Right atrium auricular region (tissue), 2 donors: ENCODE measurements at places on chromosomes 1 and 21. TPM values are rescaled to one million over a fixed set of nuclear protein-coding genes. Genes with fewer than 3 reads are reported as not detected.

Gene PHLDA3
- total RNA-seq: 31.9 TPM

DNA sequence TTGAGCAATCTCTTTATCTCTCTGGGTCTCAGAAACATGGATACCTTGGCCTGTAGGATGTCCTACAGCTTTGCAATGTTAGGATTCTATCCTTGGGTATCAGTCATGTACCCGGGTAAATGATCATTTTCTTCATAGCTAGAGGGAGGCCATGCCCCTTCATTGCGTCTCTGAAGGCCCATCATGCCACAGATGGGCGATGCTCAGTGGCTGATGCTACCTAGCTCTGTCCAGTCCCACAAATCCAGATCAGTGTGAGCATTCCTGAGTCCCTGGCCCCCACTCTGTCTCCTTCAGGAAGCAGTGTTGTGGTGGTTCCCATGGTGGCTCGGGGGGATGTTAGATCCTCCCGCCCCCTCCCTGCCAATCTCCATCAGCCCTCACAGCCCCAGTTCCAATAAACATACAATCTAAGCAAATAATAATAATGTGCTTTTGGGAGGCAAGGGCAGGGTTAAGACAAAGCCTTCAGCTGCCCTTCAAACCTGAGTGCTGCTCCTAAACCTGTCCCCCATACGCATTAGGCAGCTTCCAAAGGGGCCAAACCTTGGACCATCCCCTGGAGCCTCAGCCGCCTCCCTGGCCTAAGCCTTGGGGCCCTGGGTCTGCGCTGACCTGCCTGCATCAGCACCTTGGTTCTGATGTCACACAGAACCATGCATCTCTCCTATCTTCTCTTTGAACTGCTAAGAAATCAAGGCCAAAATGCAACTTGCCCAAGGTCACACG, 681 bp upstream of the GPR61 start:
- H3K27ac ChIP-seq: no peak overlapping the region
- H3K4me1 ChIP-seq: peaks cover 33% of the 10 kb centered on the region
- no peak for DNase-seq
- H3K4me3 ChIP-seq: no peak overlapping the region
- H3K27me3 ChIP-seq: no peaks in the 10 kb centered on the region

Gene HTR6
- total RNA-seq: not detected

GRCh38 chr1:201267481-201268229, 15.7 kb upstream of the PKP1 start:
- DNase-seq: no peak
- no peak overlapping the region for H3K27ac ChIP-seq

DNA sequence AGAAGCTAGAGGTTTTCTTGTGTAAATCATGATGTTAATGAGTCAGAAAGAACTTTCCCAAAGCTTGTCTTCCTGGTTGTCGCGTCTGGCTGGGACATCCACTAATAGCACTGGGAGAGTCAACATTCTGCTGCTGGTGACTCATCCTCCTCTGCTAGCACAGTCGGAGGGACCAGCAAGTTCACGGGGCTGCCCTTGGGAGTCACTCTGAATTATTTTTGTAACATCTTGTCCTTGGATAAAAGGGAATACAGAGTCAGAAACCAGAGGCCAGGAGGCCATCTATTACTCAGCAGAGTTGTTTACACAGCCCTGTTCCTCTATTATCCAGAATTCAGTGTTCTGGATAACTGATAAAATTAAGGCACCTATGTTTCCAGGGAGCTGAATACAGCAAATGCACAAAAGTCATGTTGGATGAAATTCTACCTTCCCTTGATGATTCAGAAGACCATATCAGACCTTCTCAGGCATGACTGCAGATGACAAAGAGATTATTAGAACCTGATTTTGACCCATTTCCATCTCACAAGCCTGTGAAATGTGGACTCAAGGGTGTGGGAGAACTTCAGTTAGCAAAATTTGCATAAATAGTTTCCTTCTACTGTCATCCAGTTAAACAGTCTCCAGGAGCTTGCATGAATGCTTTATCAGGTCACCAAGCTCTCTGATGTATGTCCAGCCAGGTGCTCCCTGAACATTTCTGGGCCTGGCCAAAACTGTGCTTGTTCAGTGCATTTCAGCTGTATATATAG, 68.1 kb downstream of the JAK1 start:
- H3K36me3 ChIP-seq: no peaks in the 10 kb centered on the region
- H3K4me3 ChIP-seq: no peak overlapping the region
- no peaks in the 10 kb centered on the region for H3K27me3 ChIP-seq
- DNase-seq: peak; percentile 97
- peak overlapping the region; percentile 88 for H3K27ac ChIP-seq
- peaks cover 62% of the 10 kb centered on the region for H3K4me1 ChIP-seq

Gene FCGR3A
- 2.9 TPM for total RNA-seq

DNA sequence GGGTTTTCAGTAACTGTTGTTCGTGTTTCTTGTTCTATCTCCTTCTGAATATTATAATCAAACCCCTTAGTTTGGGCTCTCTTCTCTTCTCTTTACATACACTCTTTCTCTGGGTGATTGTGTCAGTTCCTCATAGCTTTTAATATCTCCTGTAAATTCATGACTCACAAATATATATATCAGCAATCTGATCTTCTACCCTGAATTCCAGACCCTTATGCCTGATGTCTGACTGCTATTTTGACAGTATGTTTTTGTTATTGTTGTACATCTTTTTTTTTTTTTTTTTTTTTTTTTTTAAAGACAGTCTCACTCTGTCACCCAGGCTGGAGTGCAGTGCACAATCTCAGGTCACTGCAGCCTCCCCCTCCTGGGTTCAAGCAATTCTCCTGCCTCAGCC, 70.8 kb upstream of the MPC2 start:
- H3K4me1 ChIP-seq: no peaks in the 10 kb centered on the region
- no peaks in the 10 kb centered on the region for H3K27me3 ChIP-seq
- no peak overlapping the region for H3K27ac ChIP-seq
- DNase-seq: no peak
- H3K4me3 ChIP-seq: no peak overlapping the region

Gene CD1C
- total RNA-seq: 0.44 TPM

DNA sequence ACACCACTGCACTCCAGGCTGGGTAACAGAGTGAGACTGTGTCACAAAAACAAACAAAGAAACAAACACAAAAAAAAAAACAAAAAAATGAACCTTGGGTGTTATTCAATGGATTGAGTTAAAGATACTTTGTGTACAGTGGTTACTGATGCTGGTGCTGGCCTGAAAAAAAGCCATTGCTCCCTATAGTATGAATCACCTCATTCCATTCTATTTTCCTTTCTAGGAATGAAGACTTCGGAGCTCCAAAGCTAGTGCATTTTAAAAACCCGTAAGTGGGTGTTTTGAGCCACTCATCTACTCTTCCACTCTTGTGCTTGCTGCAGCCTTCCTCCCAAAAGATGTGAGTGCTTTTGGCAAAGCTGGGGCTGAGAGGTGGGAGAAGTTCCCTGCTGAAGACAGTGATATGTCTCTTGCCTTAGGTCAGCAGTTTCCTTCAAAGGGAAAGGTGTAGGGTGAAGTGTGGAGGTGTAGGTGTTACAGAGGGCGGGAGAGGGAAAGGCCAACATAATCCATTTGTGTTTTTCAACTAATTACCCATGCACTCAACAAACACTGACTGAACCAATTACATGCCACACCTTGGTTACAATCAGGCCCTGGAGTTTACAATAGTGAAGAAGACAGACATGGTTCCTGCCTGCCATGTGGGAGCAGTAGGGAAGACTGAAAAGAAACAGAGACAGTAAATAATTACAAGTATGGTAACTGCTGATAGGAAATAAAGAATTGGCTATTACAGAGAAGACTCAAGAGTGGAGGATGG, 55.0 kb upstream of the SERBP1 start:
- H3K27me3 ChIP-seq: no peaks in the 10 kb centered on the region
- no peaks in the 10 kb centered on the region for H3K4me1 ChIP-seq
- H3K36me3 ChIP-seq: no peaks in the 10 kb centered on the region
- no peak for DNase-seq

Gene LAD1
- 8.8 TPM for total RNA-seq

Gene NECTIN4
- not detected for total RNA-seq

DNA sequence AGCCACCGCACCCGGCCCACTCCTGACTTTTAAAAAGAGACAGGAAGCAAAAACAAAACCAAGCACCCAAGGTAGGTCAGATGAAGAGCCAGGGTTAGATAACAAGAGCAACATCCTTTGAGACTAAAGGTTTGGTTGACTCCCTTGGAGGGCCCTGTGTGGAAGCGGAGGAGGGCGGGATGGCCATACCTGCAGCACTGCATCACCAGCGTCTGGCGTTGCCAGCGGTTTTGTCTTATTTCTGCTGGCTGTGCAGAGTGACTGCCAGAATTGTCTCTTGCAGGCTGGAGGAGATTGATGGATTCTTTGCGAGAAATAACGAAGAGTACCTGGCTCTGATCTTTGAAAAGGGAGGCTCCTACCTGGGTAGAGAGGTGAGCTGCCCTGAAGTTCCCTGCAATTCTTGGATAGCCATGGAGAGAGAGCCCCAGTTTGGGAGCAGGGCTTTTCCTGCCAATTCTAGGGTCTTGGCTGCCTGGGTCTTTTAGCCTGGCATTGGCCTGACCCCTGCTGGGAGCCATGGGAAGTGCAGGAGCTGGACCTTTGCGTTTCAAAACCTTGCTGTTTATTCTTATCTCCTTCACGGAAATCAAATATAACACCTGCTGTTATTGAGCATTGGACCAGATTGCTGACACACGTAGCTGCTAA, 24.0 kb downstream of the QSOX1 start:
- peaks cover 31% of the 10 kb centered on the region for H3K36me3 ChIP-seq
- H3K27ac ChIP-seq: no peak overlapping the region
- H3K27me3 ChIP-seq: no peaks in the 10 kb centered on the region
- H3K4me3 ChIP-seq: no peak overlapping the region
- no peaks in the 10 kb centered on the region for H3K4me1 ChIP-seq

GRCh38 chr1:7587773-7588456, 183.2 kb upstream of the VAMP3 start:
- H3K27me3 ChIP-seq: no peaks in the 10 kb centered on the region
- H3K27ac ChIP-seq: no peak overlapping the region
- H3K4me1 ChIP-seq: peaks cover 30% of the 10 kb centered on the region
- H3K36me3 ChIP-seq: no peaks in the 10 kb centered on the region
- no peak overlapping the region for H3K4me3 ChIP-seq
- no peak for DNase-seq

Gene SERBP1
- 130 TPM for total RNA-seq

Gene OR6N1
- not detected for total RNA-seq

DNA sequence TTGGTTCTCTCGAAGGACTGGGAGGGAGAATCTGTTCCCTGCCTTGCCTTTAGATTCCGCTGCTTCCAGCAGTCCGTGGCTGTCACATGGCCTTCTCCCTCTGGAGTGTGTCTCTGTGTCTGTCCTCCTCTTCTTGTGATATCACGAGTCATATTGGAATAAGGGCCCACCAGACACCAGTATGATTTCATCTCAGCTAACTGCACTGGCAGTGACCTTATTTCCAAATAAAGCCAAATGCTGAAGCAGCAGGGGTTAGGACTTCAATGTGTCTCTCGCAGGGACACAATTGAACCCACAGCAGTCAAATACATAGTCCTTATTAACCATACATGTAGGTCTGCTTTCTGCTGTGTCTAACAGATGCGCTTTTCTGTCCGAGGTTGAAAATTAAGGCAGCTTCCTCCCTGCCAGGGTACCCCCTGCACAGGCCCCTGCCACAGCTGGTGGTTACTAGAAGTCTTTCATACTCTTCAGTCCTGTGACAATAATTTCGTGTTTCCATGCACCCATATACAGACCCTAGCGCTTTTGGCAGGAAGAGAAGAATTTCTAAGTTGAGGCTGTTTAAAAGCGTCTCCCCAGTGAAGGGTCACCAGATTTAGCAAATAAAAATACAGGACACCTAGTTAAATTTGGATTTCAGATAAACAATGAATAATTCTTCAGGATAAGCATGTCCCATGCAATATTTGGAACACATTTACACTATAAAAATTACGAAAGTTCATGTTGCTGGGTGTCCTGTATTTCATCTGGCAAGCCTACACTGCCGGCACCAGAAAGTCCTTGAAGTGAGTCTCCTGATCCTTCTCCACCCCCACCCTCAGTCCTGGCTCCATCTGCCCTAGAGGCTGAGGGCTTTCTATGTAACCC, 182.1 kb downstream of the ETS2 start:
- peaks cover 81% of the 10 kb centered on the region for H3K4me1 ChIP-seq
- H3K27ac ChIP-seq: peak overlapping the region; percentile 8
- H3K36me3 ChIP-seq: no peaks in the 10 kb centered on the region
- no peaks in the 10 kb centered on the region for H3K27me3 ChIP-seq

DNA sequence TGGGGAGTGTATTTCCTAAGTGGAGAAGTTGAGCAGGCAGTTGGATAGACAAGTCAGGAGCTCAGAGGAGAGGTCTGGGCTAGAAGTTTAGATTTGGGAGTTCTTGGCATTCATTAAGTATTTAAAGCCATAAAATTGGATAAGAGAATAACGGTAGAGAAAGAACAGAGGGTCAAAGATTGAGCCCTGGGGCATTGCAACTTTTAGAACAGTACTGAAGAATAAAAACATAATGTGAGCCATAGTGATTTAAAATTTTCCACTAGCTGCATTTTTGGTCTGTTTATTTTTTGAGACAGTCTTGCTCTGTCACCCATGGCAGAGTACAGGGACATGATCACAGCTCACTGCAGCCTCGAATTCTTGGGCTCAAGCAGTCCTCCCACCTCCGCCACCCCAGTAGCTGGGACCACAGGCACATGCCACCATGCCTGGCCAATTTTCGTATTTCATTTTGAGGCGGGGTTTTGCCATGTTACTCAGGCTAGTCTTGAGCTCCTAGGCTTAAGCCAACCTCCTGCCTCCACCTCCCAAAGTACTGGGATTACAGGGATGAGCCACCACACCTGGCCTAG, 85.9 kb upstream of the SOX13 start:
- no peaks in the 10 kb centered on the region for H3K27me3 ChIP-seq
- H3K36me3 ChIP-seq: no peaks in the 10 kb centered on the region
- no peak overlapping the region for H3K27ac ChIP-seq
- H3K4me3 ChIP-seq: no peak overlapping the region
- H3K4me1 ChIP-seq: no peaks in the 10 kb centered on the region

GRCh38 chr1:109995536-109995935, 11.0 kb downstream of the AHCYL1 start:
- DNase-seq: no peak
- no peaks in the 10 kb centered on the region for H3K36me3 ChIP-seq
- H3K4me3 ChIP-seq: no peak overlapping the region
- no peak overlapping the region for H3K27ac ChIP-seq
- peaks cover 46% of the 10 kb centered on the region for H3K4me1 ChIP-seq
- no peaks in the 10 kb centered on the region for H3K27me3 ChIP-seq

DNA sequence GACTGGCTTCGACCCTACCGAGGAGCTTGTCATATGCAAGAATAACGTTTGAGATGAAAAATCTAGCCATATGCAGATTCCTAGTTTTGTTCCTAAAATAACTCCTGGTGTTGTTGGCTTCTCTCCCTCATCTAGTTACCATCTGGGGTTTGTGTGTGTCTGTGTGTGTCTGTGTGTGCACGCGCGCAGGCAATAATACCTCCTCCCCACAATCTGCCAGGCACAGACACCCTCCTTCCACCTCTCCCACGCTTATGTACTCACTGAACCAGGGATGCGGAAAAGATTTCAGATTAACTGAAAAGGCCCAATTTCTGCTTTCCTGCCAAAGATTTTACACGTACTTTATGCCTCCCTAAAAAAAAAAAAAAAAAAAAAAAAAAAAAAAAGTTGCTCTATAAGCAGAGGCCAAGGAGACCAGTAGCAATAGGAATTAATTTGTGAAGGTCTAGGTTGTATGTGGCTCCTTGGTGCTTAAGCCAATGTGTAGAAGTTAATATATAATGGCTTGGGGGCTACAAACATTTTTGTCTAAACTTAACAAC, 452.7 kb downstream of the NUF2 start:
- H3K4me1 ChIP-seq: no peaks in the 10 kb centered on the region
- H3K4me3 ChIP-seq: no peak overlapping the region
- H3K36me3 ChIP-seq: no peaks in the 10 kb centered on the region
- H3K27me3 ChIP-seq: no peaks in the 10 kb centered on the region
- no peak for DNase-seq
